ENCODE measurements at places on chromosomes 3 and 15.

DNA sequence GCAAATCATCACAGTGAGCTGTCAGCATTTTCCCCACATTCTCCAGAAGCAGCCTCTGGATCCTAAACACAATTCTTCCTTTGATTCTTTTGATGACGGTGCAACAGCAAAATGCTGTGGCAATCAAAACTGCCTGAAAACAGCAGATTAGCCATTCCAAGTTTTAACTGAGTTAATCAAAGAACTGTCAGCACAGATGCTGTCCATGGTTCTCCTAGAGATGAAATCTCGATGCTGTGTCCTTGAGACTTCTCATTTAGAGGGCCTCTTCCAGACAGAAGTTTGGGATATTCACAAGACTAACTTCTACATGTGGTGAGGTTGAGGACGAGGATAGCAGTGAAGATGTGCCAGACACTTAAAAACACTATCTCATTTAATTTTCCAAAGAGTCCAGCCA lies 50.4 kb upstream of the GYG1 start:
- no peak for DNase-seq

DNA sequence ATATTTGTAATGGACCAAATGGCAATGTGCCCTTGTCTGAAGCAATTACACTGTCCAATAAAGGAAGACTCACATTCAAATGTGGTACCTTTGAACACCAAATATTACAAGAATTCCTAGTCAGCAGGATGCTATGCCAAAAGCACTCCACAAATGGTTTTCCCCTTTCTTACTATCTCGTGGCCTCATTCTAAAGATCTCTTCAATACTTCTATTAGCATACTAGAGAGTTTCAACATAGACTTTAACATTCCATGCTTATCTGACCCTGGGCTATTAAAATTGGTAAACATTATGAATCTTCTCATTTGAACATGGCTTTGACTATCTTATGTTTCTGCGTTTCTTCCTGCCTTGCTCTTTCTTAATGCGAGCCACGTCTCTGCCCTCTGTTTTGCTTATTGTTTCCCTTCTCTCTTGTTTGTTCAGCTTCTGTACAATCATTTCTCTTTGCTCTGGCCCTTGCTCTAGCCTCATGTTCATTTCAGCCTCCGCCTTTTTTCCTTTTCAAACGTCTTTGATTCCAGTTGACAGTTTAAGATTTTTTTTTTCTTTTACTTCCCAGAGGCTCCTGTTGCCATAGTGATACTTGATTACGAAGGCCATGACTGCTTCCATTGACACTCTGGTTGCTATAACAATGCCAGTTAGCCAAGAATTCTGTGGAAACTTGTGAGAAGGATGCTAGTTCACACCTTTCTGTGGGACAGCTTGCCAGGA lies 49.5 kb upstream of the SLC9A9 start:
- DNase-seq, result no peak

DNA sequence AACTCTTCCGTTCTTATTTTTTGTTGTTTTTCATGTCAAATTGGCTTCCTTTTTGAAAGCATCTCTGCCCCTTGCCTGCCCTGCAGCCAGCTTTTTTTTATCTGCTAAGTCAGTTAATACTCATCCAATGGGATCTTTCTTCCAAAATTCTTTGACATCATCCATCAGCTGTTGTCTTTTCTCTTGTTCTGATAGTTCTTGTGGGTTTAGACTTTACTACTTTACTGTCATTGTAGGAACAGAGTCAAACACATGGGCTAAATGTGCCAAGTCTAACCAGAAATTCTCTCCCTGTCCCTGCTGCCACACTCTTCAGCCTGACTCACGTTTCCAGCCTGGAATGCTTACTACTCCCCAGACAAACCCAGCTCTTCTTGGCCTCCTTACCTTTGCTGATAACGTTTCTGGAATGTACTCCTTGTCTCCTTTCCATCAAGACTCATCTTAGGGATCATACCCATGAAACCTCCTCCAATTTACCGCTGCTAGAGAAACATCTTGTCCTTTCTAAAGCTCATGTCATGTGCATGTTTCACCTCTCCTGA lies 10.7 kb upstream of the VPS8 start:
- no peak for DNase-seq

DNA sequence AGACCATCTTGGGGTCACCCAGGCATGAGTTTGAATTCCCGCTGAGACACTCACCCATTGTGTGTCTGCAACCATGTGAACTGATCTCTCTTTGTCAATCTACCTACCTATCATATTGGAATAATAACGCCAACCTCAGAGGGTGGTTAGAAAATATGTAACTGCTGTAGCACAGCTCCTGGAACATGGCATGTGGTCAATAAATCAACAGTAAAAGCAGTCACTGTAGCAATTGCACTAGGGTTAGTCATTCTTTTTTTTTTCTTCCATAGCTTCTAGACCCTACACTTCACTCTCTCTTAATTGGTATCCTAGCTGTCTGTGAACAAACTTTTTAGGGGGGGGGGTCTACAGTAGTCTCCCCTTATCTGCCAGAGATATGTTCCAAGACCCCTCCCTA lies 64.2 kb upstream of the SLCO2A1 start:
- DNase-seq, result no peak

GRCh38 chr3:176765382-176765900 lies 431.8 kb downstream of the TBL1XR1 start:
- DNase-seq, result no peak

DNA sequence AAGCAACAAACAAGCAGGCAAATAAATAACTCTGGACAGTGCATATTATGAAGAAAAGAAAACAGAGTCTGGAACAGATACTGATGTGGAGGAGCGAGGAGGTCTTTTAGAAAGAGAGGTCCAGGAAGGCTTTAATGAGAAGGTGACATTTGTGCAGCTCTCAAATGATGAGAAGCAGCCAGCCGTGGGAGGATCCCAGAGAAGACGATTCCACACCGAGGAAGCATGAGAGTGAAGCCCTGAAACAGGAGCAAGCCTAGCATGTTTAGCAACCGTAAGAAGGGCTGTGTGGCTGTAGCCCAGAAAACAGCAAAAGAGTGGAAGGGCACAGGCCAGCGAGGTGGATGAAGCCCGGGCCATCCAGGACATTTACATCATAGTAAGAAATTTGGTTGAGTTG lies 93.1 kb downstream of the RAD18 start:
- DNase-seq, result no peak

- DNase-seq, result no peak
Observed at GRCh38 chr3:183159333-183159732, 3.2 kb downstream of the LAMP3 start.

GRCh38 chr15:95459273-95459672 lies 871.2 kb upstream of the NR2F2 start:
- no peak for DNase-seq

DNA sequence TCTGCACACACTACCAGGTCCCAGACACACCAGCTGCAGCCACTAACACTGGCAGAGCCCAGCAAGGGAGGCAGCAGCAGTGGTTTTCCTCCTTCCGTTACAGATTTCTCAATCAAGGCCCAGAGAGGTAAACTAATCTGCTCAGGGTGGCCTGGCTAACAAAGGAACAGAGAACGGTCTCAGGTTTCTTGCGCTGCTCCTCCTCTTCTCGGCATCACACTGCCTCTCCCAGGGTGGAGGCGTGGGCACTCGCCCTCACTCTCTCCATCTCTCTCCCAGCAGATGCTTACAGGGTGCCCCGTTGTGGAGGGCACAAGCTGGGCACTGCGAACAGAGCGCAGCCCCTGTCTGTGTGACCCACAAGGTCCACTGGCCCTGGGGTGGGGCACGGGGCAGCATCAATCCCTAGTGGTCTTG lies 228.7 kb downstream of the VPS13C start:
- DNase-seq, result no peak

DNA sequence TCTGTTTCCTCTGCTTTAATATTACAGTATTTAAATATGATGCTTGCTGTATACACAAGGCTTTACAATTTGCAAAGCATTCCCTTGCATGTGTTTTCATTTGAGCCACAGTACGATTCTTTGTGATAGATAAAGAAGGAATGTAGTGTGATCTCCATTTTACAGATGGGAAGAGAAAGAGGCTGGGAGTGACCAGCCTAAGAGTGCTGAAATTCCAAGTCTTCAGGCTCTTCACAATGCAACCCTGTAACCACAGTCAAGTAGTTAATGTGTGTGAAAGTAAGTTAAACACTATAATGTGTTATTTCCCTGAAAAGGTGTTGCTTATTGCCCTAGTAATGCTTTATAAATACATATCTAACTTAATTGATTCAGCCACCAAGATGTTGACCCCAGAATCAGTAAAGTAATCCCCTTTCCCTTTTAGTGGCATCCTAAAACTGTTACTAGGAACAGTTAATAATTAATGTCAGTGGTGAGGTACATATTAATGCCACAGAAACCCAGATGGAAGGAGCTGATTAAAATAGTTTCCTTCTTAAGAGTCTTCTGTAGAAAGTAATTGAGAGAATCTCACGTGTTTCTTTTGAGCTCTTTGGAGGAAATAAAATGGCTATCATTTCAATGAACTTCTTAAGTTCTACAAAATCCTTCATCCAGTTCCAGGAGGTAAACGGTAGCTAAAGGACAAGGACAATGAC lies 110.4 kb downstream of the IL12A start:
- DNase-seq, result no peak

- no peak for DNase-seq
Observed at GRCh38 chr15:31212326-31213080, 111.0 kb upstream of the TRPM1 start.

DNA sequence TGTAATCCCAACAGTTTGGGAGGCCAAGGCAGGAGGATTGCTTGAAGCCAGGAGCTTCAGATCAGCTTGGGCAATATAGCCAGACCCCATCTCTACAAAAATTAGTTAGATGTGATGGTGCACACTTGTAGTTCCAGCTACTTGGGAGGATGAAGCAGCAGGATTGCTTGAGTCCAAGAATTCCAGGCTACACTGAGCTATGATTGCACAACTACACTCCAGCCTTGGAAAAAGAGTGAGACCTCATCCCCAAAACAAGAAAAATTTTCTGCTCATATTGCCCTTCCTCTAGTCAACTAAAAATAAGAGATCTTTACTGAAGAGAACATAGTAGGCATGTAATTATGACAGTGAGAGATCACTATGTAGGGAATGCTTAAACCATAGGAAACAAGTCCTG lies 60.9 kb upstream of the SPATA12 start:
- DNase-seq, result no peak

- no peak for DNase-seq
Observed at GRCh38 chr15:25985165-25985564, 122.0 kb upstream of the ATP10A start.

- no peak for DNase-seq
Observed at GRCh38 chr3:155815030-155815545, 9.0 kb upstream of the C3orf33 start.

DNA sequence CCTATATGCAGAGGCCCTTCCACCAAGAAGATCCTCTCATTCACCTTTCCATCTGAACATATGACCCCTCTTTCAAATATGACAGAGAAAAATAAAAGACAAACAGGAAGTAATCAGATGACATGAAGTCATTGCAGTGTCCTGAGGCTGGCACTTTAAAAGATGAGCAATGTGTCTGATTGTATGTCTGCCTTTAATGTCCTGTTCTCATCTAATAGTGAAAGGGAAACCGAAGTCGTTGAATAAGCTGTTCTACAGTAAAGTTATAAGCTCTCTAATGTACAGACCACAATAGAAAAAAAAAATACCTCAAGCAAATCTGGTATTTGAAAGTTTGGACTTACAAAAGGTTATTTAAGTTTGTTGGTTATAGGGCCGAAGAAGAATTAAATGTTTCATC lies 243.0 kb downstream of the CLSTN2 start:
- no peak for DNase-seq

DNA sequence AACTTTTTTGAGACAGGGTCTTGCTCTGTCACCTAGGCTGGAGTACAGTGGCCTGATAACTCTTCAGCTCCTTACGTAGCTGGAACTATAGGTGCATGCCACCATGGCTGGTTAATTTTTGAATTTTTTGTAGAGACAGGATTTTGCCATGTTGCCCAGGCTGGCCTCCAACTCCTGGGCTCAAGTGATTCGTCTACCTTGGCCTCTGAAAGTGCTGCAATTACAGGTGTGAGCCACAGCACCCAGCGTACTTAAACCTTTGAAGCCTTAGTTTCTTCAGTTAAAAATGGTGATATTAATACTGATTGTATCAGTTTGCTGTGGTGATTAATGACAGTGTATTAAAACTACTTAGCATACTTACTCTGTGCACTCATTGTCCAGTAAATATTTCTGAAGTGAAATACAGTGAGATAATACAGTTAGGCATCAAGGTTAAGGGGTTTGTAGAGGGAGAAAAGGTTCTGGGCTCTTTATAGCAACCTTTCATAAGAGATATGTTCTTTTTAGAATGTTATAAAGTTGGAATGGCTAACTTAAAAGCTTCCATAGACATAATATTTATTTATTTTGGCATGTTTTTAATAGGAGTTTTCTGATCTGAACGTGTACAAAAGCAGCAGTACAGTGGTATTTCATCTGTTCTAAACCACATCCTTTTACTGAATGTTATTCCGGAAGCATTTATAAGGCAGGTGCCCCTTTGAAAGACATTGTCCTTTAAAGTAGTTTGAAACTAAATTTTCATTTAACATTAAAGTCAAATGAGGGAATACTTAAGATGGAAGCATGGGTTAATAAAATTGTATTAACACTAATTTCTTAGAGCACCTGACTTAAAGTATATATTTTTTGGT lies 23.6 kb downstream of the NCK1 start:
- DNase-seq, result no peak

DNA sequence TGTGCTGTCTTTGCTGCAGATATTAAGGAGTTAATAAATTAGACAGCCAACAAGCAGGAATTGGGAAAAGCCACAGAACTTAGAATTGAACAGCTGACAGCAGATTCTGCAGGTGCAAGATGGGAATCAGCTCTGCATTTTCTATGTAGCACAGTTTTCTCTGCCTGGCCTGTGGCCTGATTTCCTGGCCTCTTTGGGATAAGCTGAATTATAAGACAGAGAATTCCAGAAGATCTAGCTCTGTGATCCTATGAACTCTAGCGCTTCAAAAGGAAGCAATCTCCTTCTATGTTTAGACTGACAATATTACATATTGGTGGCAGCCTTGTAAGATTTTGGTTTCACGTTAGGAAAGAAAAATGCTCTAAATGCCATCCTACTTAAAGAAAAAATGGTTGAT lies 24.0 kb upstream of the SOX2 start:
- no peak for DNase-seq

GRCh38 chr15:24076090-24076784 lies 389.1 kb upstream of the NDN start:
- no peak for DNase-seq

- no peak for DNase-seq
Observed at GRCh38 chr3:463252-464192, 267.0 kb downstream of the CHL1 start.

- DNase-seq, result no peak
Observed at GRCh38 chr3:125512135-125512920, 7.7 kb downstream of the SNX4 start.

GRCh38 chr3:10771486-10772270 lies 44.4 kb upstream of the SLC6A11 start:
- DNase-seq, result no peak

GRCh38 chr3:50320853-50321335 lies 1.7 kb downstream of the HYAL2 start:
- DNase-seq, result peak; percentile 24

DNA sequence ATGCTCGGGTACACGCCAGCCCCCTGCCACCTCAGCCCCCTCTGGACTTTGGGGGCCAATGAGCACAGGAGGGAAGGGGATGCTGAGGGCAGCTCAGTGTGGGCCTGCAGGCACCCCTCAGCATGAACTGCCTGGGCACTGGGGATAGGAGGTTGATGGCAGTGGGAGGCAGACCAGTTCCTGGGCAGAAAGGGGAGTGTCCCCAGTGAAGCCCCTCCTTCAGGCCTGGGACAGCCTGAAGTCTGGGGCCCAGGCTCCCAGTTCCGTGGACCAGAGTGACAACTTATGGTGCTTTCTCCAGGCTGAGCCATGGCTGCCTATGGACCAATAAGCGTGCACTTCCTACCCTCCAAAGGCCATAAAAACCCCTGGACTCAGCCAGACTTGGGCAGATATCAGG lies 63.3 kb upstream of the IMPG2 start:
- no peak for DNase-seq
